ENCODE measurements at places on chromosomes 5 and 9. TPM values are rescaled to one million over a fixed set of nuclear protein-coding genes. Genes with fewer than 3 reads are reported as not detected.

- peak overlapping the region; percentile 52 for H3K27ac ChIP-seq
- peaks cover 16% of the 10 kb centered on the region for H3K4me1 ChIP-seq
- H3K4me3 ChIP-seq = peak overlapping the region; percentile 40
- H3K27me3 ChIP-seq = peaks cover 86% of the 10 kb centered on the region
Observed at GRCh38 chr9:77019926-77020412, 514 bp downstream of the FOXB2 start.

Gene LRRC19
- total RNA-seq = not detected

DNA sequence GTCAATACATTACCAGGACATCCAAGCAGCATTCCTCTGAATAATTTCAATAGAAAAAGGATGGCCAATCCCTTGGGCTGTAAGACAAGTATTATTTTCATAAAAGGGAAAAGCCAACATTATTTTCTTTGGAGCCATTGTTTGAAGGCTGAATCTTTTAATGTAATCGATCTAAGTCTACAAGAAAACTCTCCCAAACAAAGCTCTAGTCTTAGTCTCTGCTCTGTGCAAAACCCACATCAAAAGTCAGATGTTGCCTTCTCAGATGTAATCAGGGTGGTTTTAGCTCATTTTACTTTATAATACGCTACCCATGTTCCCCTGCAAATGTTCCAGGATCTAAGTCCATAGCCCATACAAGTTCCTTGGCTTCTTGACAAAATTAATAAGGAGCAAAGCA, 325.6 kb downstream of the TRPM3 start:
- no peaks in the 10 kb centered on the region for H3K4me1 ChIP-seq
- DNase-seq = no peak
- H3K27ac ChIP-seq = no peak overlapping the region
- H3K36me3 ChIP-seq = no peaks in the 10 kb centered on the region

GRCh38 chr9:116450378-116451139, 236.5 kb upstream of the TRIM32 start:
- H3K27ac ChIP-seq = no peak overlapping the region
- H3K4me3 ChIP-seq = no peak overlapping the region
- DNase-seq = no peak
- no peaks in the 10 kb centered on the region for H3K4me1 ChIP-seq
- H3K27me3 ChIP-seq = no peaks in the 10 kb centered on the region
- H3K36me3 ChIP-seq = no peaks in the 10 kb centered on the region

All from activated CD8-positive, alpha-beta T cell treated with anti-CD3 and anti-CD28 coated beads, Interleukin-2, amount 10 ng/mL, durations not matched to agents 7 days and 5 days (primary cell).